ENCODE measurements at places on chromosomes 12 and 14.

DNA sequence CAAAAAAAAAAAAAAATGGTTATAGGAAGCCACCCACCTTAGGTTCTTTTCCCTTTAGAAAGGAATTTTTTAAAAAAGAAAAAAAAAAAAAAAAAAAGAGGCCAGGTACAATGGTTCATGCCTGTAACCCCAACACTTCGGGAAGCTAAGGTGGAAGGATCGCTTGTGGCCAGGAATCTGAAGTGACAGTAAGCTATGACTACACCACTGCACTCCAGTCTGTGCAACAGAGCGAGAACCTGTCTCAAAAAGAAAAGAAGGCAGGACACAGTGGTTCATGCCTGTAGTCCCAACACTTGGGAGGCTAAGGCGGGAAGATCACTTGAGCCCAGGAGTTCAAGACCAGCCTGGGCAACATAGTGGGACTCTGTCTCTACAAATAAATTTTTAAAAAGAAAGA lies 36.0 kb downstream of the SPTLC2 start:
- no peak for DNase-seq

GRCh38 chr12:80190001-80190400 lies 90.7 kb downstream of the OTOGL start:
- DNase-seq, result no peak

DNA sequence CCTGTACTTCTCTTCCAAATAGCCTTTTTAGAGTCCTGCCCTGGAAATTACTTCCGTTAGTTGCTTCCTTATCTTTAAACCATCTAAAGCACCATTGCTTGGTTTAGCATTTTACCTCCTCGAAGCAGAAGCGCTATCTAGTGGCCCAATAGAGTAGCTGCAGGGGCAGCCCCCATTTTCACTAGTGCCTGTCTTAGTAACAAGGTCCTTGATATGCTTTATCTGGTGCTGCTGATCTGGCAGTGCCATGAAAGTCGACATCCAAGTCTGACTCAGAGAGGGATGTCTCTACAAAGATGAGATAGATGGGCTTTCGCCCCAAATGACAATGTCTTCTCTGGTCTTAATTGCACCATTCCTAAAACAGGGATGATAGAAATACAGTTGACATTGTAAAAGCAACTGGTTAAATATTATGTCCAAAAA lies 25.0 kb upstream of the CIT start:
- peak; percentile 15 for DNase-seq

- no peak for DNase-seq
These were observed 33.7 kb upstream of the ADAMTS20 start for GRCh38 chr12:43585676-43586075.

DNA sequence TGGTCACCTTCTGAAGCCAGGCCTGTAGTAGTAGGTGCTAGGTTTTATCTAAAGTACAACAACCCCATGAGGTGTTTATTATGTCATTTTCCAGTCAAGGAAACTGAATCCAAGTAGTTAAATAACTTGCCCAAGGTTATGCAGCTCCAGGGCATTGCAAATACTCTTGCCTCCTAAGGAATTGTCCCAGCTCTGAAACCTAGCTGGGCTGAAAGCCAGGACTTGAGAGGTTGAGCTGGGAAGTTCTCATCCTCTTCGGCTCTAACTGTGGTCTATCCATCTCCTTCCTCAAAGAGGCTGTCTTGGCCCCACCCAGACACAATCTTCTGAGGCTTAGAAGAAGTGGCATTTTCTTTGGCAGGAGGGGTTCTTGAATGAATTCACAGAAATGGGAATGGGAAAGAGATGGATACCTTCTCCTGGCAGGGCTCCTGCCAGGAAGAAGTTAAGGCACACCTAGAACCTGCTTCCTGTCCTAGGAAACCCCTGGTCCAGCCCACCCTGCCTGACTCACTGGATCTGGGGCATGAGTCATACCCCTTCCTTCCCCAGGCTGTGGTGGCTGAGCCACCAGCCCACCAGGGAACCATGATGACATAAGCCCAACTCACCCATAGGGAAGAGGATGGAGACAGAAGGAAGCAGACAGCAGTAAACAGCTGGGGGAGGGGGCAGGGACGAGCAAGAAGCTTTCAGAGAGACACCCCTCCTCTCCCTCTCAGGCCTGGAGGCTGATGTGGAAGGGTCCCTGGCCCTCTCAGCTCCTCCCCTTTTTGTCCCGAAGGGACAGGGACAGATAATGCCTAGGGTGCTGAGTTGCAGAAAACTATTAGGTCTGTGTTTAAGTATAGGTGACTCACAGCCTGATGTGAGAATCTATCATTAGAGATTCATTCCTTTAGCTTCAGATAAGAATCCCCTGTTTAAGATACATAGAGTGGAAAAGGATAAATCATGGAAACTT lies 2.1 kb upstream of the PLEK2 start:
- no peak for DNase-seq

DNA sequence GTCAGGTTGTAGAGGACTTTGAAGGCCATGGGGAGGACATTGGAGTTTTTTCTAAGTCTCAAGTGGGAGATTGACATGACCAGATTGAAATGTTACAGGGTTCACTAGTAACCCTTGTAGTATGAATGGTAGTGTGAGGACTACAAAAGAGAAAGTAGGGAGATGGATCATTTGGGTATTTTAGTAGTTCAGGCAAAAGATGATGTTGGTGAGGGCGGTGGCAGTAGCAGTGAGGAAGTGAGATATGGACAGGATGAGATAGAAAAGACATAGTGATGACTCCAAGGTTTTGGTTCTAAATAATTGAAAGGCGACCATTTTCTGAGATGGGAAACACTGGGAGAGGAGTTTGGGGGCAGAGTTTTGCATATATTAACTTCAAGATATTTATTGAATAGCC lies 94.2 kb upstream of the CNTN1 start:
- DNase-seq, result no peak

DNA sequence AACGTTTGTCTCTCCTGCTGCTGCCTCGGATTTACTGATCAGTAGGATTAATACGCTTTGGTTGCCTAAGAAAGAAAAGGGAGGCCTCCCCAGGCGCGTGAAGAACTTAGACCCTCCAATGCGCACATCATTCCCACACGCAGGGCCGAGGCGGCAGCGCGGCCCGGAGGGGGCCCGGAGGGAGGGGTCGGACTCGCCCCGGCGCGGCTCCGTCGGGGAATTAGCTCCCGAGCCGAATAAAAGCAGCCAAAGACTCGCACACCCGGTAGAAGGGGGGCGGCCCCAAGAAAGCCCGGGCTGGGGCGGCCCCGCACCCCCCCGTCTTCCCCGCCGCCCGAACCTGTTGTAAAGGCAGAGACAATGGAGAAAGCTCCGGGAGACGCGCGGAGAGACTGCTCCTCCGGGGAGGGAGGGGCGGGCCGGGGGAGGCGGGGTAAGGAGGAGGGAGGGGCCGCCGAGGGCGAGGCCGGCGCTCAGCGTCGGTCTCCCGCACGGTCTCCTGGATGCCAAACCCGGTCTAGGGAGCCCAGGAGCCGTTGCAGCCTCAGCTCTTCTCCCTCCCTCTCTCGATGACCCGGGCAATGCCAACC lies at the start of gene NELL2:
TSS of gene NELL2 (minus strand) at position 362 of the 590 bp plus-strand sequence. CDS start 446 bp downstream, outside the sequence.
- no peak for DNase-seq

- no peak for DNase-seq
These were observed 14.1 kb upstream of the TMEM263 start for GRCh38 chr12:106941481-106942156.

DNA sequence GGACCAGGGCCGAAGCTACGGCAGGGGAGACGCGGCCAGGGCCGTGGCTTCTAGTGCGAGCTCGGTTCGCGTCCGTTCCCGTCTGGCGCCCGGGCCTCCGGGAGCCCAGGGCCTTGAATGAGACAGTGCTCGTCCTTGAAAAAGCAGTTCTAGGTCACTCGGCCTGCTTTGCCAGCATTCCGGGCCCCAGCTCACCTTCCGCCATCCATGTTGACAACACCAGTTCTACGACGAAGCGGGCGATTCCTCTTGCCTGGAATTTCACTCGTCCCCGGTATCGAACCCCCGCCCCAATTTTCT lies 4.5 kb downstream of the OR10AD1 start:
- DNase-seq, result no peak

GRCh38 chr12:127052511-127053232 lies 1214.3 kb upstream of the TMEM132C start:
- DNase-seq, result no peak

- DNase-seq, result no peak
These were observed 3.8 kb downstream of the BCDIN3D start for GRCh38 chr12:49838973-49839633.

- DNase-seq, result no peak
These were observed 153.4 kb upstream of the TMTC2 start for GRCh38 chr12:82533341-82533740.

GRCh38 chr12:111412830-111413441 lies 7.2 kb downstream of the SH2B3 start:
- no peak for DNase-seq

DNA sequence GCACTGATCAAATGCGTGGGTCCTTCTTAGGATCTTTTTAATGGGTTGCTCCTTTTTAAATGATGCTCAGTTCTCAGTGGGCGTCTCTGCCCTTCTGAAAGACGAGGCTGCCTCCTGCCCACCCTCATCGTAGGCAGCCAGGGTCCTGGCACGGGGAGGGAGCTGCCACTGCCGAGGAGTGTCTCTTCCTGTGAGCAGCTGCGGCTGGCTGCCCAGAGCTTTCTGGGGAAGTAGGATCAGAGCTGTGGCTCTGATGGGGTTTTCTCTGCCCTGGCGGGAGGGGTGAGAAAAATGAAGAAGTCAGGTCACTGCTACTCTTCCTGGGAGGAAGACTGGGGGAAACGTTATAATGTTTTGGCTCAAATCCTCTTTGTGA lies 31.1 kb upstream of the BEGAIN start:
- no peak for DNase-seq

DNA sequence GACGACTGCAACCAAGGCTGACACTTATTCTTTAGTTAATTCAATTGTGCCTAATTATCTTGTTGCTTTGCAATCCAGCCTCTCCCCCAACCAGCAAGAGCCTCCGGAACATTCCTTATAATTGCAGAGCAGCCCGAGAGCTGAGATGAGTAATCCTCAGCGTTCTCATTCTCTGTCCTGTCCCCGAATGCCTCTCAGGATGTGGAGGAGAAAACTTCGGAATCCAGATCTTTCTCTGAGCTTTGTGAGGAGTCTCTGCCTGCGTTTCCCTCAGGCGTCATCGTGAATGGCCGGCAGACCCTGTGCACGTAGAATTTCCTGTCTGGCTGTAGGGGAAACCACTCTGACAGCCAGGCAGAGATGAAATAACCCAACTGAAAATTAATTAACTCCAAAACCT lies 160.5 kb upstream of the DIO3 start:
- DNase-seq, result peak; percentile 12

DNA sequence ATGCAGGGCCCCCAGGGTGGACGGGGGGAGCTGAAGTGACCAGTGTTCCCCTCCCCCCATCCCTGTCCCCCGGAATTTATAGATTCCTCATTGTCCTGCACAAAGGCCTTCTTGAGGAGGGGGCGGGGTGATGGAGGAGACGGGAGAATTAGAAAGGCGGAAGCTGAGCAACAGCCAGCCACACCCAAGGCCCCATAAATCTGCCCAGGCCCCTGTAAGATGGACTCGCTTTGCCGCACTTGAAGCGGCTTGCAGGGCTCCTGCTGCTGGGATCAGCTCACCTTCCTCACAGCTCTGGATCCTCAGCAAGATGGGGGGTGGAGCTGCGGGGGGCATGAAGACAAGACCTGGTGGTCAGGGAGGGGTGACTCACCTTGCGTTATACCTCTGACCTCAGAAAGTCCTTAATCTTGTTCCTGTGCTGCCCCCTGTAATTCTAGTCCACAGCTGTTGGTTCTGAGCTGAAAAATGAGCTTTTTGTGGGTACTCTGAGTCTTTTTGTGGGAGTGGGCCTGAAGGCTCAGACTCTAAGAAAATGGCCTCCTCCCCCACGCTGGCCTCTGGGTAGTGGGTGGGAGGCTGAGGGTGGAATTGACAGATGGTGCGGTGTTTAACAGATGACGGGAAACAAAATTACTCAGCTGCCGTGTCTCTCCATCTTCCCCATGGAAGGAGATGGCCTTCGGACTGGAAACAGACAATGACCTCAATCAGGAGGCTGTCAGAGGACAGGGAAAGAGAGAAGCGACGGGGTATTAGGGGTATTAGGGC lies 15.8 kb upstream of the ANKRD33 start:
- peak; percentile 29 for DNase-seq

DNA sequence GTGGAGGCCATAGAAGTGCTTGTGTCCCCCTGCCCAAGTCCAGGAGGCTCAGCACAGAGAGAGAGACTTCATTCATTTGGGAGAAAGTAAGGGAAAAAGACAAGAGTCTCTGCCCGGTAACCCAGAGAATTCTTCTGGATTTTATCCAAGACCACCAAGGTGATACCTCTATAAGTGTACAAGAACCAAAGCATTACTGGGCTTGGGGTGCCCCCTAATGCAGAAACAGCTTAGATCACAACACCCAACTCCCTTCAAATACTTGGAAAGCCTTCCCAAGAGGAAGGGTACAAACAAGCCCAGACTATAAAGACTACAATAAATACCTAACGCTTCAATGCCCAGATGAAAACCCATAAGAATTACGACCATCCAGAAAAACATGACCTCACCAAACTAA lies 119.7 kb upstream of the PDE3A start:
- DNase-seq, result no peak

DNA sequence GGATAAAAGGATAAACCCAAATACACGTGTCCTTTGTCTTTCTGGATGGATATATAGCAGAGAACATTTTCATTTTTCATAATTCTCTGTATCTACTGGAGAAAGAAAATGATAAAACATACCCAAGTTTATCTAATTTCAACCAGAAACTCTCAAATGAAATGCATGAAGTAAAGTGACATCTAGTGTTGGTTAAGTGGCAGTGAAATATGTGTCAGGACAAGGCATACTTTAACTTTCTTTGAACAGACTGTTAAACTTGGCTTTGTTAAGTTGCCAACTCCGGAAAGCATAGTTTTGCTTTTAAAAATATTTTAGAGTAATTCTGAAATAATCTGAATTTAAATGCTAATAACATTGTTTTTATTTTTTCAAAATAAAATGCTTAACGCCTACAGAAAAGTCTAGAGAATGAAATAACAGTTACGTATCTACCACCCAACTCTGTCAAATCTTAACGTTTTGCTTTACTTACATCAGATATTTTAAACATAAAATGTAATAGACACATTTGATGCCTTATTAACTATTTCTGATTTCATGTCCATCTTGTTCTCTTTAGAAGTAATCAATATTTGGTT lies 25.2 kb upstream of the NTN4 start:
- no peak for DNase-seq

DNA sequence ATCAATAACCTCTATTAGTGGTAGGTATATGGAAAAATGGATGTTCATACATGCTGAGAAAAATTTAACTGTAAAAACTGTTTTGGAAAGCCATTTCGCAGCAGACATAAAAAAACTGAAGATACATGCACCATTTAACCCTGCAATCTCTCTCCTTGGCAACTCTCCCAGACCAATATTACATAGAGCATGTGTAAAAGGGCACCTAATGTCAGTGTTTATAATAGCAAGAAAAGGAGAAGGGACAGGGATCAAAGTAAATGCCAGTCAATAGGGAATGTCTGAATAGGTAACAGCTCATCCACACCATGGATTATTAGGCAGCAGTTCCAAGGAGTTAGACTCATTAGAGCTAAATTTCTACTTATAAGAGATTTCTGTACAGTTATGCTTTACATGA lies 77.2 kb downstream of the BTG1 start:
- DNase-seq, result no peak
